ENCODE measurements at places on chromosomes 5 and 9. TPM values are rescaled to one million over a fixed set of nuclear protein-coding genes. Genes with fewer than 3 reads are reported as not detected.
A peak's percentile ranks its signal among the peaks of the same experiment; 100 is the strongest.

The CCDC183 gene
- total RNA-seq = 2.8 TPM

DNA sequence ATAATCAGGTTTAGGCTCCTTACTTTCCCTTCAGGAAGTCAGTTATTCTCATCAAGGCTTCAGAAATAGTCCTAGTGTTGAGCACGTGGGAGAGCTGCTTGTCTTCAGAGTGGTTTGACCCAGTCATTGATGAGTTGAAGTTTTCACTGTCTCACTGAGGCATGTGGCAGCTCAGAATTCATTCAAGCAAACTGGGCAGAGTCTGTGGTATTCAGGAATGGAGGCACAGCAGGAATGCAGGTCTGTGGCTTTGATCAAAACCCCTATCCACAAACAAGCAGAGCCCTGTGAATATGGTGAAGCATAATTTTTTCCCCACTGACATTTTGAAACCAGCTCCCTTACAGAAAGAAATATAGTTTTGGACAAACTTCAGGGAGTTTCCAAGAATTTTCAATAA lies 207.3 kb downstream of the CD180 start:
- DNase-seq = no peak

GRCh38 chr9:108001237-108001636 lies 511.7 kb upstream of the KLF4 start:
- DNase-seq = no peak

DNA sequence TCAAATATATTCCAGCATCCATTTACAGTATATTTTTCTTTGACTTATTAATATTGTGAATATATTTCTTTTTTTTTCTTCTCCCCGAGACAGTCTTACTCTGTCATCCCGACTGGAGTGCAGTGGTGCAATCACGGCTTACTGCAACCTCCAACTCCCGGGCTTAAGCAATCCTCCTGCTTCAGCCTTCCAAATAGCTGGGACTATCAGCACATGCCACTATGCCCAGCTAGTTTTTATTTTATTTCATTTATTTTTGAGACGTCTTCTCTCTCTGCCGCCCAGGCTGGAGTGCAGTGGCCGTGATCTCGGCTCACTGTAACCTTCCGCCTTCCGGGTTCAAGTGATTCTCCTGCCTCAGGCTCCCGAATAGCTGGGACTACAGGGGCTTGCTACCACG lies 7.4 kb upstream of the GLIPR2 start:
- no peak for DNase-seq

DNA sequence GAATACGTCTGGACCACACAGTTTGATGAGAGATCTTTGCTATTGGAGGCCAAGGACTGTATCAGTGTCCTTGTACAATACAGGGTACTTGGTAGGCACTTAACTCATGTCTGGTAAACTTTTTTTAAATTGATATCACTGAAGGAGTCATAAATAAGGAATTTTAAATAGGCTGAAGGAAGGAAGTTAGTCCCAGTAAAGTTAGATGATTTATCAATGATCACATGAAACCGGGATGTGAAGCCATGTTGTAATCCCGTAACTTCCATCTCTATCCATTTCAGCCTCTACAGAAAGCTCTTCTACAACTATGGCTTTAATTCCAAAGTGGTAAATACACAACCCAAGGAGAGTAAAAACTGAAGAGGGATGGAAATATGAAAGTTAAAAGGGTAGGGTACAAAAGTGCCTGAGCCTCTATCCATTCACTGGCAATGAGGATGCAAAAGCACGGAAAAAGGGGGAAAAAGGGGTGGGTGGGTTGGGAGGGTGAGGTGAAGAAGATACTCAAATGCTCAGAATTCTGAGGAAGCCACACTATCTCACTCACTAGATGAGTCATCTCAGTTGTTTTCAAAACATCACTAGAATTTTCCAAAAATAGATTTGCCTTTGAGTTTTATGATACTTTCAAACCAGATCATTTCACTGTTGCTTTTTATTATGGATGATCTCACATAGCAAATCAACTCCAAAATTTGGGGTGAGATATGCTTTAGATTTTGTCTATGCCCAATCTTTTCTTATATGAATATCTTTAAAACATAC lies 1053.5 kb downstream of the NR2F1-AS1 start:
- DNase-seq = no peak

DNA sequence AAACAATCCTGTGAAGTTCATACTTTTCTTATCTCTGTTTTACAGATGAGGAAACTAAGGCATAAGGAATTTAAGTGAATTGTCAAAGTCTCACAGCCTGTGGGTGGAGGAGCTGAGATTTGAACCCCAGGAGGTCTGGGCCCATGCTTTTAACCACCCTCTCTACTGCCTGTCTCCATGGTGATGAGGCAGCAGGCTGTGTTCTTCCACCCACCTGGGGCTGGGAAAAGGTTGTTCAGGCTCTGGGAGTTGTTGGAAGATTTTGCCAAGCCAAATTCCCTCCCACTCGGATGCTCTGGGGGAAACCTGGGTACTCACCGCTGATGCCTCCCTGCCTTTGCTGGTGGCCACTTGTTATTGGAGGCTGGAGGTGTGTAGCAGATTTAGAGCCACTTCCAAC lies 18.3 kb upstream of the SYNPO start:
- DNase-seq = no peak

- DNase-seq = no peak
These were observed 229.2 kb upstream of the MAP3K1 start for GRCh38 chr5:56585999-56586691.

The PCDHB8 gene
- total RNA-seq = 8.6 TPM

DNA sequence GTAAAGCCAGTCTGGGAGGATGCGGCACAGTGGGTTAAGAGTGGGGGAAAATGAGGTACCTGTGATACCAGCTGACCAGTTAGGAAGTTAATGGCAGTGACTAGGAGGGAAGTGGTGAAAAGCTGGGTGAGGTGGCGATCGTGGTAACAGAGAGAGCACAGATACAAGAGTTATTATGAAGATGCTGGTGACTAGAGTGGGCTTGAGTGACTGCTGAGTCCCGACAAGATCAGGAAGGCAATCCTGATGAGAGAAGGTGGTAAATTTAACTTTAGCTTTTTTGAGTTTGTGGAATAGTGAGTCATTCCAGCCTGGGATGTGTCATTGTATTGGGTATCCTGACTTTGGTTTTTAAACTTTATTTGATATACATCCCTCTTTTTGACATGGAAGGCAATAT lies 38.8 kb downstream of the CMYA5 start:
- DNase-seq = no peak

DNA sequence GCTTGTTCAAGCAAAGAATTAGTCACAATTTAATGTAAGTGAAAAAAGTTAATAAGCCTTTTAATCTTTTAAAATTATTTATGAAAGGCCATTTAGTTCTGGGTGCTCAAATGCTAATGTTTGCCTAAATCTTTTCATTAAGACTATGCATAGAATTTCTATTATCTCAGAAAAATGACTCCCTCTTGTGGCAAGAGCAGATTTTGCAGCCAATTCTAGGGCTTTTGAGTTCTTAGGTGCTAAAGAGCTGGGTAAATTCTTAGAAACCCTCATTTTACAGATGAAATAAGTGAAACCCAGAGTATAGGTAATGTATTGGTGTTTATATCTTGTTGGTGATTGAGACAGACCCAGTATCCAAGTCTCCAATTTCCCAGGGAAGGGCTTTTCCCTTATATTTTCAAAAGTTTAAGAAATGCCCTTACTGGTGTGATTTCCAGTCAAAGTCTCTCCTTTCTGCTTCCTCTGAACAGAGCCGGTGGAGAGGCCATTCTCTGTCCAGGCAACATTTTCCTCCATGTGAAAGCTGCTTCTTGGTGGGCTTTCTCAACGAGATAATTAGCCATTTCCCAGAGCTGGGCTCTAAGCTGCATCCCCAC lies 24.1 kb upstream of the PCSK5 start:
- DNase-seq = peak; percentile 0

- DNase-seq = no peak
These were observed 1392.1 kb upstream of the WWC1 start for GRCh38 chr5:166899343-166899742.

The LCN2 gene
- total RNA-seq = not detected

DNA sequence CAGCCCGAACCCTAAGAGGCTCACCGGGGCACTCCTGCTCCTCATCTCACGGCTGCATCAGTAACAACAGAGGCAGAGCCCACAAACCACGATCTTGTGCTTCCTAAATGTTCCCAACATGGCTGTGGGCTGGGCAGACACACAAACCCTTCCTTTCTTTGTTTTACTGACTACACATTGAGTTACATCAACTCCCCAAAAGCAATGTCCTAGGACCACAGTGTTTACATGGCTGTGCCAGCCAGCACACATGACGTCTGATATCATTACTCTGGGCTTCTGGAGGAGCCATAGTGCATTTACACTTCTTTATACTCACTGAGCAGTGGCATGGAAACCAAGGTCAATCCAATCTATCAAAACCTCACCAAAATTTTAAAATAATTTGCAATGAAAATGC lies 101.4 kb downstream of the LHFPL2 start:
- DNase-seq = no peak

DNA sequence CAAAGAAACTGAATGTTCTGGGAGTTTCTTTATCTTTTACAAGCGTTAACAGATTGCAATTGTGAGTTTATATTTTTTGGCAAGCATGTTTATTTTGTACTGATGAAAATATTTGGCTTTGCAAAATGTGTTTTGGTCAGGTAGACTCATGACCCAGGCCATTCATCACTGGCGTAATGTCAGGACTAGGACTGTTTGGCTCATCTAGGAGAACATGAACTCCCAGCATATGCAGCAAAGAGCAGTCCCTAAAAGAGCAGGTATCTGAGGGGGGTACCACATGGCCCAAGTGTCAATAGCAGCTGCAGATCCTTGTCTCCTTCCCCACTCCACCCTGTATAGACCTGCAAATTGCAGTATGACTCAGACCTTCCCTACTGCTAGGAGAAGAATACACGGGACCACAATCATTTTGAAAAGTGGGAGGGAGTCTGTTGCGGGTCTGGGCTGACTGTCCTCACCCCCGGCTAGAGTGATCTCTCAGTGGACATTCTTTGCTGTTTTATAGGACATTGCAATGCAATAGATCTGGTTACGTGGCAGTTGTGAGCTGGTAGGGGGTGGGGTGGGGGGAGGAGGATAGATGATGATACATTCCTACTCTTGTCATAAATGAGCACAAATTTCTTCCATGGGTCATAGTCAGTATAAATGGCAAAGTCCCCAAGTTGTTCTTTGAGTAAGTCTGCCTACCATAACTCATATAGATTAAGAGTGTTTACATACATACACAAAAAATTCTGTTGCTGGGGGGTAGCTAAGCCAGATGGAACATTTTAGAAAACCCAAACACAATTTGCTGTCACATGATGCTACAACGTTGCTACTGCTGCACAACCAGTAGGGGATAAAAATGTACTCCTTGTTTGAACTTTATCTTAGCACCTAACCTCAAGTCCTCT lies 20.8 kb upstream of the SNCAIP start:
- DNase-seq = no peak

The ENHO gene
- 37.6 TPM for total RNA-seq

The CTSV gene
- 0.94 TPM for total RNA-seq

The RASGRF2 gene
- 20.0 TPM for total RNA-seq

The JADE2 gene
- 3.7 TPM for total RNA-seq

Measured in occipital lobe (tissue), 3 donors.